ENCODE measurements at places on chromosomes 11 and 22. TPM values are rescaled to one million over a fixed set of nuclear protein-coding genes. Genes with fewer than 3 reads are reported as not detected.

Gene DBX1
- total RNA-seq, result not detected

Gene NELL1
- total RNA-seq, result not detected

Gene OR5B17
- not detected for total RNA-seq

Gene MISFA
- total RNA-seq, result 3.6 TPM

Gene B4GALNT4
- 9.6 TPM for total RNA-seq

Gene CEND1
- 0.40 TPM for total RNA-seq

Gene KREMEN1
- 0.99 TPM for total RNA-seq

Gene BIRC3
- 0.60 TPM for total RNA-seq

Gene C11orf21
- not detected for total RNA-seq

Gene KCTD14
- total RNA-seq, result 1.8 TPM

Gene CRYAB
- not detected for total RNA-seq

Gene GPHA2
- not detected for total RNA-seq

Gene LGALS1
- total RNA-seq, result 2,698 TPM

Gene DDI1
- total RNA-seq, result not detected

DNA sequence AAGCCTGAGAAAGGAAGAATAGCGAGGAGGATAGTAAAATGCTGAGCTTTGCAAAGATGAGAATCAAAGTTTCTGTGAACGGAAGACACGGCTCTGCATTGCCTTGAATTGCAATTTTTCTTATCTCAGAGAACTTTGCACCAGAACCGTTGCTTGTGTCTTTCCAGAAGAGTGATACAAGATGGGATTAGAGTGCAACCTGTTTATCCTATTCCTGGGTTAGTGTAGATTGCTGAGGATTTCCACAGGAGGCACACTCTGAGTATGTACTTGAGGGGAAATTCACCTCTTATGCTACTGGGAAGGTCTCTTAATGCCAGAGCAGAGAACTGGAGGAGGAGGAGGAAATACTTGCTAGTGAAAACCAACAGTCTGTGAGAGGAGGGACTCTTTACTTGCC, 377.5 kb downstream of the OPCML start:
- no peak overlapping the region for H3K27ac ChIP-seq
- H3K4me1 ChIP-seq, result no peaks in the 10 kb centered on the region
- H3K27me3 ChIP-seq, result no peaks in the 10 kb centered on the region
- no peaks in the 10 kb centered on the region for H3K36me3 ChIP-seq
- no peak overlapping the region for H3K4me3 ChIP-seq

DNA sequence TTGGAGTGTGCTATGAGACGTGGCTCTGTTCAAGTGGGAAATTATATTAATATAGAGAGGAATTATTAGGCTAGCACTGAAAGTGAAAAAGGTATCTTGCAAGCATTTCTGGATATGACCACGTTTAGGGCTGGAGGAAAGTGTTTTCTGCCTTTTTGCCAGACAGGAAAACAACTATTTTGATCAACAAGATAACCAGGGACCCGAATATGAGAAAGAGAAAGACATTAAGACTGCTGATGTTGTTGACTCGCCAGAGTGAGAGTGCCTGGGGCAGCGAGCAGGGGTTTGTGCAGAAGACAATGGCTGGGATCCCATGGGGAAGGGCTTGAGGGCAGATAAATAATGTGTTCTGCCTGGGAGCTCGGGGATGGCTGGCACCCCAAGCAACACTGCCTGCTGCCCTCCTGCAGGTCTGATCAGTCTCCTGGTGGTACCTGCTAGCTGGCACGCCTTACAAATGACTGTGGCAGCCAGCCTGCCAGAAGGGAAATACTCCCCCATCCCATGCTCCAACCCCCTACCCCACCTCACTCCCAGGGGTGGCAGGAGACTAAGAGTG, 23.1 kb upstream of the CHST1 start:
- no peak overlapping the region for H3K27ac ChIP-seq
- no peak for DNase-seq
- no peak overlapping the region for H3K4me3 ChIP-seq

GRCh38 chr11:65496304-65497140, 2.3 kb upstream of the MALAT1 start:
- peak overlapping the region; percentile 95 for H3K27ac ChIP-seq
- peaks cover 54% of the 10 kb centered on the region for H3K4me1 ChIP-seq
- peak; percentile 56 for DNase-seq

DNA sequence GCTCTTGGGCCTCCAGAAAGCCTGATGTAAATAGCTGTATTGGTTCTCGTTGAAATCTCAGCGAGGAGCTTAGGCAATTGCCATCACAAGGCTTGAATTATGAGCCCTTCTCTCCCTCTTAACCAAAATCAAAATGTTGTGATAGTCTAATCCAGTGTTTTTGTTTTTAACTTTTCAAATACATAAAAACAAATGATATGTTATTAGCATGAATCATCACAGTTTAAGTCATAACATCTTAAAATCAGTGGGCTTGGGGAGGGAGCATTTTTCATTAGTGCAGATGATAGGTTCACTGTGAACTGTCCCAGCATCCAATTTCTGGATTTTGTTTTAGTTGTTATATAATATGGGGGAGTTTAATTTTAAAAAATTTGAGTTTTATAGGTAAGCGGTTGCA, 48.9 kb upstream of the HORMAD2 start:
- H3K36me3 ChIP-seq, result no peaks in the 10 kb centered on the region
- no peak overlapping the region for H3K4me3 ChIP-seq
- no peak for DNase-seq
- no peak overlapping the region for H3K27ac ChIP-seq

- no peak overlapping the region for H3K4me3 ChIP-seq
- no peak for DNase-seq
- no peaks in the 10 kb centered on the region for H3K4me1 ChIP-seq
- no peak overlapping the region for H3K27ac ChIP-seq
Measured at GRCh38 chr11:26037716-26038115, 294.2 kb upstream of the ANO3 start.

DNA sequence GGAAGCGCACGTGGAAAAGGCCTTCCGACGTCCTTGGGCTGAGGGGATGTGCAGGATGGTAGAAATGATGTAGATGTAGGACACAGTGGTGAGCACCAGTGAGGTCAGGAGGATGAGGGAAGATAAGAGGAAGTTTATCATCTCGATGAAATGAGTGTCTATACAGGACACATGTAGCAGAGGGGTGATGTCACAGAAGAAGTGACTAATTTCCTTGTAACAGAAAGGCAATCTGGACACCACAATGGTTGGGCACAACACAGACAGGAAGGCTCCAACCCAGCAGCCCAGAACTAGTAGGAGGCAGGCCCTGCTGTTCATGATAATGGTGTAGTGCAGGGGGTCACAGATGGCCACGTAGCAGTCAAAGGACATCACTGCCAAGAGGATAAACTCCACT, 35.0 kb upstream of the OR6M1 start:
- peaks cover 10% of the 10 kb centered on the region for H3K4me1 ChIP-seq
- peak; percentile 44 for DNase-seq
- H3K27me3 ChIP-seq, result no peaks in the 10 kb centered on the region
- no peak overlapping the region for H3K4me3 ChIP-seq

DNA sequence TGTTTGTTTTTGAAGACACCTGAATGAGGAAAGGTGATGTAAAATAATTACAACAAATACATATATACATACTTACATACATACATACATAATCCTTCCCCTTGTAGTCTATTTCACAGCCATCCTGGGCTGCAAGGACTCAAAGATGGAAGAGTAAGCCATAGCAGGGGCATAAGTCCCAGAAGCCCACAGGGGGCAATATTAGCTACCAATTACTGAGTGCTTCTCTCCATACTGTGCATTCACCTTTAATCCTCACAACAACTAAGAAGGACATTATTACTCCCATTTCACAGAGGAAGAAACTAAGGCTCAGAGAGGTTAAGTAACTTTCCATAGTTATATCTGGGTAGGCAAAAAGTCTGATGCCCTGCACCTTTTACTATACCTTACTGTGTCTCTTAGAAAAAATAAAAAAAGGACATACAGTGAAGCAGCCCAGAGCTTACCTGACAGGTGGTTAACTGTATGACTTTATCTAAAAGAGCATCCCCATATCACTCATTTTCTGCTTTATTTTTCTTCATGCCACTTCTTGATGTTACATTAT, 2.7 kb downstream of the SERGEF start:
- H3K4me3 ChIP-seq, result no peak overlapping the region
- H3K27ac ChIP-seq, result no peak overlapping the region
- H3K4me1 ChIP-seq, result peaks cover 9% of the 10 kb centered on the region
- DNase-seq, result no peak

GRCh38 chr11:29334776-29335130, 682.1 kb downstream of the KCNA4 start:
- no peak overlapping the region for H3K4me3 ChIP-seq
- no peak for DNase-seq
- no peak overlapping the region for H3K27ac ChIP-seq

DNA sequence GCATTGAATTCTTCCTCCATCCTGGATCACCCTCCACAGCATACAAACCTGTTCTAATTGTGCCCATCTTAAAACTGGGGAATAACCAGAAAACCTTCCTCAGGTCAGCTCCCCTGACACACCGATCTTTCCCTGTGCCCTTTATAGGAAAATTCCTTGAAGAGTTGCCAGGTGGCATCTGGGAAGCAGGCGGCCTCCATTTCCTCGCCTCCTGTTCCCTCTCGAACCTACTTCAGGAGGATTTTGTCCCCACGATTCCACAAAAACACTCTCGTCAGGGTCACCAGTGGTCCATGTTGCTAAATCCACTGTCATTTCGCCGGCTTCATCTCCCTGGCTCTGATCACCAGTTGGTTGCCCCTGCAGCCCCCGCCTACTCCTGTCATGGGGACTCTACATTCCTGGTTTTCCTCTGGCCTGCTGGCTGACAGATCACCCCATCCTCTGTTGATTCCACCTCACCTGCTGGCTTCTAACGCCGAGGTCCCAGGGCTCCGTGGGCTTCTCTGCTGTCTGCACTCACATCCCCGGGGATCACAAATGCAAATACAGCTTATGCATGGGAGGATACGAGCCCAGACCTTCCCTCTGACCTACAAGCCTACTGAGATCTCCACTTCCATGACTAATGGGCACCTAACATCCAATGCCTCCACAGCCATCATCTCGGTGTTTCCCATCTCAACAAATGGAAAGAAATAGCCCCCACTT, 92.5 kb upstream of the PRDM11 start:
- H3K36me3 ChIP-seq, result no peaks in the 10 kb centered on the region
- no peak overlapping the region for H3K4me3 ChIP-seq
- no peaks in the 10 kb centered on the region for H3K27me3 ChIP-seq
- no peak overlapping the region for H3K27ac ChIP-seq
- no peaks in the 10 kb centered on the region for H3K4me1 ChIP-seq
- DNase-seq, result no peak

- H3K4me3 ChIP-seq, result no peak overlapping the region
- H3K27me3 ChIP-seq, result no peaks in the 10 kb centered on the region
- no peaks in the 10 kb centered on the region for H3K4me1 ChIP-seq
- no peaks in the 10 kb centered on the region for H3K36me3 ChIP-seq
Measured at GRCh38 chr11:32630844-32631243, 47.2 kb downstream of the EIF3M start.

- no peak overlapping the region for H3K4me3 ChIP-seq
- no peaks in the 10 kb centered on the region for H3K36me3 ChIP-seq
- no peak for DNase-seq
- H3K27ac ChIP-seq, result no peak overlapping the region
- no peaks in the 10 kb centered on the region for H3K27me3 ChIP-seq
- no peaks in the 10 kb centered on the region for H3K4me1 ChIP-seq
Measured at GRCh38 chr22:23115825-23116494, 25.8 kb downstream of the RSPH14 start.

- no peaks in the 10 kb centered on the region for H3K27me3 ChIP-seq
- H3K4me3 ChIP-seq, result no peak overlapping the region
- H3K4me1 ChIP-seq, result peaks cover 30% of the 10 kb centered on the region
- DNase-seq, result no peak
- H3K36me3 ChIP-seq, result no peaks in the 10 kb centered on the region
- H3K27ac ChIP-seq, result no peak overlapping the region
Measured at GRCh38 chr11:88552379-88553062, 215.0 kb upstream of the CTSC start.

DNA sequence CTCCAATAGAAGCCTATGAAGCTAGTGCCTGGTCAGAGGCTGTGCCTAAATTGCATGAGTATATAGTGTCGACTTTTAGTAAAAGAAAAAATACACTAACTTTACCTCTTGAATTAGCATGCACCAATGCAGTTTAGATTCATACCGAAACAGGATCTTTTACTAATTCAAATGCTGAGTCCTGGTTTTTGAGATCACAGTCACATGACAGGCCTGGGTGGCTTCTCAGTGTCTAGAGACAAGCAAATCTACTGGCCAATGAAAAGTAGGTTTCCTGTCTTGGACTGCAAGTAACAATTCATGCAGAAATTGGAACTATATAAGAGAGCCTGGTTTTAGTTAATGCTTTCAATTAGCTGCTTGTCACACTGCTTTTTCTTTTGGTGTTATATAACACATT, 7.2 kb downstream of the ARHGEF12 start:
- H3K36me3 ChIP-seq, result no peaks in the 10 kb centered on the region
- no peaks in the 10 kb centered on the region for H3K27me3 ChIP-seq
- H3K27ac ChIP-seq, result no peak overlapping the region

DNA sequence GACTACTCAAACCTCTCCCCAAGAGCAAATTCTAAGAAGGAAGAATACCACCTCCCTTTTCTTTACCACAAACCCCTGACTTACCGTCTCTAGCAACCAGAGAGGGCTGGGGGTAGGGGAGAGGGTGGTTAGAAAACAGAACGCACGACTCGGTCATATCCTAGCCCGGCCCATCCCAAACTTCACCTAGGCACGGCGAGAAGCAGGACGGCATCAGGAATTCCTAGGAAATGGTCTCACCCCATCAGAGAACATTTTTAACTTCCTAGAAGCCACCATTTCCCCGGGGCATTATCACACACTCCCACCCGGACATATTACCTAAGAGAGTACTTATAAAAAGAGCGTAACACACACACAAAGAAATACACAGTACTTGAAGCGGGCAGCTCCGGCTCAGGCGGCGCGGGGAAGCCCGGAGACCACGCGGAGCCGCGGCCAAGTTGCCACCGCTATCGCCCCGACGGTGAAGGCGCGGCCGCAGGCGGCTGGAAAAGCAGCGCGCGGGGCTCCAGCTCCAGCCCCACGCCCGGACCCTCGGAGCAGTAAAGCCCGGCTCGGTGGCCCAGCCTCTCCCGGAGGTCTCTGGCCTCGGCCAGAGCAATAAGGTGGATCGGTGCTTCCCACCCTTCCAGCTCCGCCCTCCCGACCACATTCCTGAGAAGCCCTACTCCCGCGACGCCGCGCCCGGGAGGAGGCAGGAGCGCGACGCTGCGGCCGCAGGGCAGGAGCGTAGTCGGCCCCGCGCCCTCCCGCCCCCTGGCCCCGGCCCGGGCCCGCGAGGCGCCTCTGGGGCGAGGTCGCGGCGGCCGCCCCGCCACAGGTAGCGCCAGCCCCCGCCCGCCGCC, 878 bp downstream of the RRAS2 start:
- H3K4me1 ChIP-seq, result peaks cover 9% of the 10 kb centered on the region
- no peaks in the 10 kb centered on the region for H3K27me3 ChIP-seq
- peak; percentile 65 for DNase-seq
- H3K27ac ChIP-seq, result peak overlapping the region; percentile 46
- peak overlapping the region; percentile 53 for H3K4me3 ChIP-seq
- H3K36me3 ChIP-seq, result no peaks in the 10 kb centered on the region

Measured in endothelial cell of umbilical vein (primary cell).